GM12892 (cell line): ENCODE measurements at places on chromosomes 13 and 19.

GRCh38 chr19:46529622-46530451 lies 34.2 kb upstream of the PNMA8B start:
- peak; percentile 60 for DNase-seq

- DNase-seq, result no peak
Measured at GRCh38 chr13:20652946-20653345, 50.6 kb upstream of the IL17D start.

DNA sequence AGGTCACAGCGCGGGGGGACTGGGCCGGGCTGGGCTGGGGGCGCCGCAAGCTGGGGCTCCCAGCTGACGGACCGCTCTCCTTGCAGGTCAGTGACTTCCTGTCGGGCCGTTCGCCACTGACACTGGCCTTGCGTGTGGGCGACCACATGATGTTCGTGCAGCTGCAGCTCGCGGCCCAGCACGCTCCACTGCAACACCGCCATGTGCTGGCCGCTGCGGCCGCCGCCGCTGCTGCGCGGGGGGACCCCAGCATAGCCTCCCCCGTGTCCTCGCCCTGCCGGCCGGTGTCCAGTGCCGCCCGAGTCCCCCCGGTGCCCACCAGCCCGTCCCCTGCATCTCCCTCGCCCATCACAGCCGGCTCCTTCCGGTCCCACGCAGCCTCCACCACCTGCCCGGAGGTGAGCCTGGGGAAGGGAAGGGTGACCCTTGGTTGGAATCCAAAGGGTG lies 5.7 kb downstream of the MIDN start:
- no peak for DNase-seq

DNA sequence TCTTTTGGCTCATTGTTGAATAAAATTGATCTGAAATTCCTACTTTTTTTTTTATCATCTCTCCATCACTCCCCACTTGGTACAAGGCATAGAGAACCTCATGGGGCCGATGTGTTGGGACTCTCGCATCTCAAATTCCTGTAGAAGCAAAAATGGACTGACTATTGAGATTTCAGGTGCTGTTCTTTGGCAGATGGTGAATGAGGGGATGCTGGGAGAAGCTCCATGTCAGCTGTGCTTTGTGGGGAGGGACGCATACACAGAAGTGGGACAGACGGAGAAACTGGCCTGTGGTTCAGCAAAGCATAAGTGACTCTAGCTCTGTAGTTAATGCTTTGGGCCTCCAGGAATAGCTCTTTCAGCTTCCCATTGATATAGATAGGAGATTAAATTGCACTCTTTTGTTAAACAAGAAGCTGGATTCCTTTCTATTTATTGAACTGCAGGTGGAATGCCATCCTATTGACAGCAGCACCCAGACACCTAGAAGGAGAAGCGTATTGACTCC lies 194.5 kb upstream of the RNF113B start:
- no peak for DNase-seq

GRCh38 chr19:20513189-20513904 lies 52.2 kb downstream of the ZNF737 start:
- no peak for DNase-seq

DNA sequence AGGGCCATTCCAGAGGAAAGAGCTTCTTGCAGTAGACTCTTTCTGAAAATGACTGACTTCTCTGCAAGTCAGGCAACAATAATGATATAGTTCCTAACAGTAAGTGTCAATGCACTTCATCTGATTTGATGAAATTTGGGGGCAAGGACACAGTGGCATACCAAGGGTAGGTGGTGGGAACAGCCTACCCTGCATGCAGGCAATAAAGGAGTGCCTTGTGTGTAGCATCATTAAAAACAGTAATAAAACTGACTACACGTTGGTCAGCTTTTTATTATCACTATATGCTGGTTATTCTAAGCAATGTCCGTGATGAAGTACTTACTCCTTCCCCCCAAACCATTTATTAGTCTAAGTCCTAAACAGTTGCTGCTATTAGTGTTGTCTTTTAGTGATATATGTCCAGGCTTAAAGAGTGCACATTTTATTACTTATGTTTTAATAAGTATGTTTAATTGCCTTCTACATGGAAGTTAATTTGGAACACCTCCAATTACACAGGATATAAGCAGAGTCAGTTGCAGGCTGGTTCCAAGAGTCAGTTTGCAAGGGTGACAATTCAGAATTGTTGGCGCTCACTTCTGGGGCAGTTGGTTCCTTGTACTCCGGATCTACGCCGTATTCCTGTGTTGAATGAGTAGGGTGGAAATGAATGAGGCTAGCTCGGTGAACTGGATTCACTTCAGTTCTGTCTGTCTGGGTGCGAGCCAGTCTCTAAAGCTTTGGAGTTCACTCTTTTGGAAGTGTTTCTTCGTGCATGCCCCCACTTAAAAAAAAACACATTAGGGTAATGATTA lies 84.0 kb downstream of the RGCC start:
- DNase-seq, result no peak

- DNase-seq, result no peak
Measured at GRCh38 chr13:44971656-44972595, 17.3 kb downstream of the NUFIP1 start.

DNA sequence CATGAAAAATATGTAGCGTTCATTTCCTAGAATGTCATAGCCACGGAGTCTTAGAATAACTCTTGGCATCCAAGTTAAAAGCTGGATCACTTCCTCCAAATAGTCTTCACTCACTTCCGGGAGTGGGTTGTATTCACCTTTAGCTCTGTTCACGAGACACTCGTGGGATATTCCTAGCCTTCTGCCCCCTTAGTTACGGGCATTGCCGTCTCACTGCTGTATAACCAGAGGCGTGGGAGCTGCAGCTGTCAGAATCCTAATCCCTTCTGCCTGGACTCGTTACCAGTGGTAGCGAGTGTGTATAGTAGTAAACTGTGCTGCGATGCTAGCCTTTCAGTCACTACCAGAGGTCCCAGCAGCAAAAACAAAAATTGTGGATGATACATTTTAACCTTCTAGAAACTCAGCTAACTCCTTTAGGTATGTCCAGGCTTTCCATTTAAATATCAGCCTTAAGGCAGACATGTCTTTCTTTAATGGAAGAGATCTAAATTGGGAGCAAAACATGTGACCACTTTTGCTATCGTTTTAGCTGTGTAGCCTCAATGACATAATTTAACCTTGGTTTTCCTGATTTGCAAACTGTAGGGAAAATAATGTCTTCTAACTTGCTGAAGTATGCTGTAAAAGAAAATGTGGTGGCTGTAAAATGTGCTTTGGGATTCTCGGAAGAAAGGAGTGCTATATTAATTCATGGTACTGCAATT lies 34.1 kb downstream of the ERCC5 start:
- DNase-seq, result no peak

DNA sequence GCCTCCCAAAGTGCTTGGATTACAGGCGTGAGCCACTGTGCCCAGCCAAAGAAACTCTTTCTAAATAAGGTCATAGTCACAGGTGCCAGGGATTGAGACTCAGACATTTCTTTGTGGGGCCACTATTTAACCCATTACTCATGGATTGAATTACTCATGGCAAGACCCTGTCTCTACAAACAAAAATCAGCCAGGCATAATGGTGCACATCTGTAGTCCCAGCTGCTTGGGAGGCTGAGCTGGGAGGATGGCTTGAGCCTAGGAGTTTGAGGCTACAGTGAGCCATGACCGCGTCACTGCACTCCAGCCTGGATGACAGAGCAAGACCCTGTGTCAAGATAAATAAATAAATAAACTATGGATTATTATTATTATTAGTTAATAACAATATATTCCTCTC lies 3.6 kb upstream of the KLF2 start:
- no peak for DNase-seq

DNA sequence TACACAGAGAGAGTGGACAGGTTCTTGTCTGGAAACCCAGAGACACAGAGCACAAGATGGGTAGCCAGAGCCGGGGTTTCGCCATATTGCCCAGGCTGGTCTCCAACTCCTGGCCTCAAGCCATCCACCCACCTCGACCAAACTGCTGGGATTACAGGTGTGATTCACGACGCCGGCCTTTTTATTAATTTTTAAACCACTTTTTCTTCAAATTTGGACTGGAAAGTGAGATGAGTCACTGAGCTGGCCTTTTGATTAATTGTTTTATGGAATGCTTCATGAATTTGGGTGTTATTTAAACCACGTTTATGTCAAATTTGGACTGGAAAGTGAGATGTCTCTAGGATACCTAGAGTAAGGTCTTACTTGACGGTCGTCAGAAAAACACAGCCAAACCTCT lies 12.1 kb upstream of the IGFL1 start:
- no peak for DNase-seq

- no peak for DNase-seq
Measured at GRCh38 chr13:49411353-49411752, 32.5 kb downstream of the CAB39L start.

DNA sequence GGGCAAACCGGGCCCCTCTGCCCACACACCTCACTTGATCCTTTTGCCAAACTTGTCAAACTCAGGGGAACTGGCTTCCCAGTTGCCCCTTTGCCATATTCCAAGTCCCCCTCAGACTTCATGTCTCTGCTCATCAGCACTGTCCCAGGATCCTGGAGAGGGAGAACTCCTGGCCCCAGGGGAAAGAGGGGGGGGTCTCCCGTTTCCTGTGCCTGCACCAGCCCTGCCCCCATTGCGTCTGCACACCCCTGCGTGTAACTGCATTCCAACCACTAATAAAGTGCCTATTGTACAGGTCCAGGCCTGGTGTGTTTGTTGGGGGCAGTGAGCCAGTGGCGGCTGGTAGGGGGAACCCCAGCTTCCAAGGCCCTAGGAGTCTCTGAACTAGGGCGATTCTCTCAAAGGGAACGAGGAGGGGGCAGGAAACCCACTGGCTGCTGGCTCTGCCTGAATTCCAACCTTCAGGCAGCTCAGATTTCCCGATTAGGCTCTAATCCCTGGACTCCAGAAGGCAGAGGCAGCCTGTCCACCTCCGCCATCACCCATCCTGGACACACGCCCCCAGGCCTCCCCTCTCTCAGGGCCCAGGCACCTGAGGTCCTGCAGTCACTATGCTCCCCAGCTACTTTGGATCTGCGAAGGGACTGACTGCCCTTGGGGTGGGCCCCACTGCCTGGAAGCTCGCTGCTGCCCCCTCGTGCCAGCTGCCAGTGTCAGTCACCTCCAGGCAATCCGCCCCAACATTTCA lies 9.7 kb upstream of the ILF3 start:
- peak; percentile 92 for DNase-seq

- DNase-seq, result no peak
Measured at GRCh38 chr13:110242615-110243014, 64.3 kb downstream of the COL4A1 start.

GRCh38 chr13:60095300-60095699 lies 68.4 kb downstream of the DIAPH3 start:
- no peak for DNase-seq

DNA sequence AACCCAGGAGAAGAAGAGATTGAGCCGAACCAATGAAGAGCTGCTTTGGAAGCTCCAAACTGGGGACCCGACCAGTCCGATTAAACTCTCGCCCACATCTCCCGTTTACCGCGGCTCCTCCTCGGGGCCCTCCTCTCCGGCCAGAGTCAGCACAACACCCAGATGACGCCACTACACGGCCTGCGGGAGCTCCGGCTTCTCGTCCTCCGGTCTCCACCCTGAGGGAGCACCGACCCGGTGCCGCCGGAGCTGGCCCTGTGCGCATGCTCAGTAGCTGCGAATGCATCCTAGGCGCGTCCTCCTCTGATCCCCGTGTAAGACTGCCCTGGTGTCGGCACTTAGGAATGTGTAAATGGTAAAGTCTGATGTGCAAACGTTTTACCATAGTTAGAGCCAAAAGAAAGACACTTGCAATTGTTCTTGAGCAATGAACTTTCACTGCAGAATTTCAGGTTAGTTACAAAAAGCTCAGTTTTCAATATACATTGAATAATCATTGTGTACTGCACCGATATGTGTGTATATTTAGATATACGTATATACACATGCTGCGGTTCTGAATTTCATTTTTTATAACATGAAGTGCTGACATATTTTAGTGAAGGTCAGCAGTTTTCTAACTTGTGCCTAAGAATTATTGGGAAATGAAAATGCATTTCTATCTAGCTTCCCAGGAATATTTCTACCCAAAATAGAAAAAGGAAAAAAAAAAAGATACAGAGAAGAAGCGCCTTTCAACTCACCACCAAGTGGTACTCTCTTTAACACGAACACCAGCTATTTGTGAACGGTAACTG lies 92.2 kb downstream of the SLC7A1 start:
- DNase-seq, result no peak

- no peak for DNase-seq
Measured at GRCh38 chr13:109220631-109221030, 565.8 kb downstream of the IRS2 start.

GRCh38 chr13:20182231-20182846 lies 10.4 kb downstream of the GJB2 start:
- DNase-seq, result peak; percentile 47

- DNase-seq, result no peak
Measured at GRCh38 chr13:37288057-37288720, 182.7 kb upstream of the CSNK1A1L start.

DNA sequence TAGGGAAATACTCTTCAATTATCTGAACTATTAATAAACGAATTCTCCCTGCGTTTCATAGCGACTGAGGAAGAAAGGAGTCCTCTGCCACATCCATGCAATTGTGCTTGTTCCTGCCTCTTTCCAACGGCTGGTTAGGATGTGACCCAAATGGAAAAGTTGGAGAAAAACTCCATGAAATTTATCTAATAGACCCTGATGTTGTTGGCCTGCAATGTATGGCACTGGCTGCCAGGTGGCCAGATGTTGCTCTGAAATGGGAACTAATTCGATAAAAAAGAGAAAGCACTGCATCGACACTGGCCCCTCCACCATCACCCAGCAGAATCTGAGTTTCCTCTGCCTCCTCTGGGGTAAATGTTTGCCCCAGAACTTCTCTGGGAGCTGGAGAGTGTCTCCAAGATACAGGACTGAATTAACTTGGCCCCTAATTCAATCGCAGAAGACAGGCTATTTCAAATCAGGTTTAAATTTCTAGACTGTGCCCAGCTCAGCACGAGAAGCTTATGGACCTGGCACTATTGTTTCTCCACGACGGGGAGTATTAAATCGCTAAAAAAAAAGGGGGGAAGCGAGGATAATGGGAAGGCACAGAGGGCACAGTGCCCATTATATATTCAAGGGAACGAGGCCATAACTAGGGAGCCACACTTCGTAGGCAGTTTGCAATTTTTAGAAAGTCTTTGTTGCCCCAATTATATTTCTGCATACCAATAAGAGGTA lies 103.9 kb downstream of the ZIC5 start:
- DNase-seq, result no peak

- no peak for DNase-seq
Measured at GRCh38 chr19:406135-406781, 2.7 kb downstream of the C2CD4C start.

DNA sequence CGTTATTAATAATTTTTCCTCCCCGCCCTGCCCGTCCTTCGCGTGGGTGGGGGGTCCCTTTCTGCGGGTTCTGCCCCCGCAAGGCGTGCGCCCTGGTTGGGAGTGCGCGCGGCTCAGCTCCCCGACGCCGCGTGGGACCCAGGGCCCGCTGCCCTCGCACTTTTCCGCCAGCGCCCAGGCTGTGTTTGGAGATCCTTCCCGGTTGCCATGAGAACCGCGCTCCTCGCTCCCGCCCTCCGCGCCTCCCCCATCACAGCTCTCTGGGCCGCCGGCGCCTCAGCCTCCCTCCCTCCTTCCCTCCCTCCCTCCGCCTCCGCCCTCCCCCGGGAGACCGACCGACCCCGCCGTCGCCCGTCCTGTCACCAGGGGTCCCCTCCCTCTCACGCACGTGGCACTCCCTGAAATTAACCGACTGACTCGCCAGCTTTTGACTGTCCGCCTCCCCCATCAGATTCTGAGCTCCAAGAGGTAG lies 2.4 kb upstream of the SSBP4 start:
- no peak for DNase-seq

GRCh38 chr19:5694956-5695648 lies 5.0 kb downstream of the RPL36 start:
- DNase-seq, result no peak
